ENCODE measurements at places on chromosomes 4 and X.

DNA sequence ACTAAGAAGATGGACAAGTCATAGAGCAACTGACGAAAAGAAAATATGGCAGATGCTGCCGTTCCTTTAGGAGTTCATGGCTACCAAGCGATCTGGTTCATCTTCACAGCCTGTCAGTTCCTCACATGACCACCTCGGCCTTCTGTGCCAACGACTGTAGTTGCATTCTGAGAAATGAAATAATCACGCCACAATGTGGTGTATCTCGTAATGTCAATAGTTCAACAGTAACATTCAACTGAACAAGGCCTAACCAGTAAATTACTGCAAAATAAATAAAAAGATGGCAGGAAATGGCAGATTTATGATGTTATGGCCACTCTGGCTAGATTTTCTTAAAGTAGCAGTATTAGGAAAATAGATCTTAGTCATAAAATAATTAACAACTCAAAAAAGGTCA lies 4.4 kb downstream of the GPRIN3 start:
- no peak for DNase-seq

DNA sequence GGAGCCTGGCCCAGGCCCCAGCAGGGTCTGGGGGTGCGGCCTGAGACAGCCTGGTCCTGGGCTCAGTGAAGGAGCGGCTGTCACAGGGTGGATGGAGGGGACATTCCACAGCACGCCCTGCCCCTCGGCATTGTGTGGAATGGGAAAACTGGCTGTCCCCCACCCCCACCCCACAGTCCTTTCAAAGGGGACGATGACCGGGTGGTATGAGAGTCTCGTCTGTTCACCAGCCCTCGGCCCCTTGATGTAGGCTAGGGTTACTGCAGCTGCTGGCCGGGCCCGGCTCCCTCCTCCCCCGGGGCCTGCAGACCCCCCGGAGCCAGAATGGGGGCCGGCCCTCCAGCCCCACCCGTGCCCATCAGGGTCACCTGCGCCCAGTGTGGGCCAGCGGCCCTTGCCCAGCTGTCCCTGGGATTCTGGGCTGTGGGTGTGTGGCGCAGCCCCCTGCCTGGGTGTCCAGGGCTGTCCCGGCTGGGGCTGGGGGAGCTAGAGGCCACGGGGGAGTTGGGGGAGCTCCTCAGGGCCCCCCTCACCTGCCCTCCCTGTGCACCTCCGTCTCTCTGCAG lies 11.7 kb downstream of the FGFRL1 start:
- DNase-seq = no peak

GRCh38 chr4:60327651-60328050 lies 872.5 kb upstream of the ADGRL3 start:
- DNase-seq = no peak

DNA sequence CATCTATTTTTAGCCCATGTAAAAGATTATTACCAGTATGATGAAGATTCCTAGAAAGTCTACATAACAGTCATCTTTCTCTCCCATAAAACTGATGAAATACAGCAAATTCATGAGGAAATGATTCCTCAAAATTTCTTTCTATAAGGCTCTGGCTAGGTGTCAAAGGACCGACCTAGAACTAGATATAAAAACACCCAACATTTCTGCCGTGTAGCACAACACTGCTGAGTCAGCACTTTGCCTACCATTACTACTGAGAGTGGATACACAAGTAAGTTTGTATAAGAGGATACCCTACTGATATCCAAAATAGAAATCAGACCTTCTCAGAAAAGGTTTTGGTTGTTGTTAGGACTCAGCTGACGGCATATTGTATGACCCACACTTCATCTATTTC lies 24.7 kb downstream of the TMEM47 start:
- DNase-seq = no peak

GRCh38 chr4:23969635-23970145 lies 79.8 kb upstream of the PPARGC1A start:
- no peak for DNase-seq

All from iPS DF 19.7 (cell line).